ENCODE measurements at places on chromosomes 13 and 19.

DNA sequence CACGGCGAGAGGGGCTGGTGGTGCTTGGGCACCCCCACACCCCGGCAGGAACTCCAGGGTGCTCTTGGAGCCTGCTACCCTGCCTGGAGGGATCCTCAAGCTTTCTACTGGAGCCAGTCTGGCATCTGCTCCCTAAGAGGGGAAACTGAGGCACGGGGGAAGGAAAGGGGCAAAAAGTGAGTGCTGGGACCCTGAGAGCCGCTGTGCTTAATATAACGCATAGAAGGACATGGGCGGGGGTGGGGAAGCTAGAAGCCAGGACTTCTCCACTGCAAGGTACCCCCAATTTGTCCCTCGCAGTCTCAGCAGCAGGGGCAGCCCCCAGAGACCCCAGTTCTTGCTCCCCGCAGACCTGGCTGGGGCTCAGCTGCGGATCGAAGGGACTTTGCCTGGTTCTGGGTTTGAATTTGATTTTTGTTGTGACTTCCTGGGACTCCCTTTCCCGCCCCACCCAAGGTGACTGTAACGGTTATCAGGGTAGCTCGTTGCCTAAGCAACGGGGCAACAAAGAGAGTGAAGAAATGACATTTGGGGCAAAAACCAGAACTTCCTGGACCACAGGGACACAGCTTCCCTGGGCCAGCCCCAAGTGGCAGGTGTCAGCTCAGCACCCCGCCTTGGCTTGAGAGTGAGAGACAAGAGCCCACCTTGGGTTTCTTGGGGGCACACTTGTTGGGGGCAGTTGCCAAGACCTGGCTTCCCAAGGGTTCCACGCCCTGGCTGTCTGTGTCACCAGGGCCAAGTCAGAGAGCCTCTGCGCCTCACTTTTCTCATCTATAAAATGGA, 638 bp downstream of the ADGRE5 start:
- no peak for DNase-seq

DNA sequence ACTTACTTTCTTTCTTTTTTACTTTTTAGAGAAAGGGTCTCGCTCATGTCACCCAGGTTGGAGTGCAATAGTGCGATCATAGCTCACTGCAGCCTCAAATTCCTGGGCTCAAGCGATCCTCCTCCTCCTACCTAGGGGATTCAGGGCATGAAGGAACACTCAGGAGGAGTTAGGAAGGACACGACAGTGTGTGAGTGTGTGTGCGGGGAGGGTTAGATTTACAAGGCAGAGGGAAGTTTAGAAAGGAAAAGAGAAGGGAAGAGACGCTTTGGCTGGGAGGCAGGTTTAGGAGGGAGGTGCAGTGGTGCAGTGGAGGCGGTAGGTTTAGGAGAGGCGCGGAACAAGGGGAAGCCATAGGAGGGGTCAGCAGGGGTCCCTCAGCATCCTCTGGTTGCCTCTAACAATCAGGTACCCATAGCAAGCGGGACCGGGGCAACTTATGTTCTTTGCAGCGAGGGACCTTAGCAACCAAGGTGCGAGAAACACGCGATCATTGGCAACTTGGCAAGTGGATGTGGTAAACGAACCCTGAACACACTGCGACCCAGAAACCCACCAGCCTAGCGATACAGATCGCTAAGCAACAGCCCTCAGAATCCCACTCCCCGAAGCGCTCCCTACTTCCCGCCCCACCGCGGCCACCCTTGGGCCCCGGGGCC, 501 bp downstream of the SIRT2 start:
- DNase-seq = peak; percentile 47

DNA sequence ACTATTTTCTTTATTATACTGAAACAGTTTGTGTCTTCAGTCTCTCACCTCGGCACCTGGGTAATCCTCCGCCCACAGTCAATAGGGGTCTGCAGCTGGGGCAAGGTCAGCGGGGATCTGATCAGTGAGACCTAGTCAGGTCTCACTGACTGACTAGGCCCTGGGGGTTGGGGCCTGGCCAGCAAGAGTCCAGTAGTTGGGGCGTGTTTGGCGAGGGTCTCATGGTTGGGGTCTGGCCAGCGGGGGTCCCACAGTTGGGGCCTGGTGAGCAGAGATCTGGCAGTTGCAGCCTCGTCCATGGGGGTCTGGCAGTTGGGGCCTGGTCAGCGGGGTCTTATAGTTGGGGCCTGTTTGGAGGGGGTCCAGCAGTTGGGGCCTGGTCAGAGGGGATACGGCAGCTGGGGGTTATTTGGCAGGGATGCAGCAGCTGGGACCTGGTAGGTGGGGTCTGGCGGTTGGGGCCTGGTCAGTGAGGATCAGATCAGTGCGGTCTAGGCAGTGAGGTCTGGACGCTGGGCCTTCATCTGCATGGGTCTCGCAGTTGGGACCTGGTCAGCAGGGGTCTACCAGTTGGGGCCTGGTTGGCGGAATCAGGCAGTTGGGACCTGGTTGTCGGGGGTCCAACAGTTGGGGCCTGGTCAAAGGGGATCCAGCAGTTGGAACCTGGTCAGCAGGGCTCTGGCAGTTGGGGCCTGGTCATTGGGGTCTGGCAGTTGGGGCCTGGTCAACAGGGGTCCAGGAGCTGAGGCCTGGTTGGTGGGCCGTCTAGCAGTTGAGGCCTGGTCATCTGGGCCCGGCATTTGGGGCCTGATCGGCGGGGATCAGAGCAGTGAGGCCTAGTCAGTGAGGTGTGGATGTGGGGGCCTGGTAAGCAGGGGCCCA, 61.1 kb upstream of the TPM4 start:
- DNase-seq = no peak

- DNase-seq = no peak
These were observed 4.6 kb downstream of the CBARP start for GRCh38 chr19:1233115-1233667.

GRCh38 chr13:98985591-98985990, 7.7 kb upstream of the DOCK9 start:
- no peak for DNase-seq

GRCh38 chr13:80558074-80558473, 217.1 kb upstream of the SPRY2 start:
- no peak for DNase-seq

DNA sequence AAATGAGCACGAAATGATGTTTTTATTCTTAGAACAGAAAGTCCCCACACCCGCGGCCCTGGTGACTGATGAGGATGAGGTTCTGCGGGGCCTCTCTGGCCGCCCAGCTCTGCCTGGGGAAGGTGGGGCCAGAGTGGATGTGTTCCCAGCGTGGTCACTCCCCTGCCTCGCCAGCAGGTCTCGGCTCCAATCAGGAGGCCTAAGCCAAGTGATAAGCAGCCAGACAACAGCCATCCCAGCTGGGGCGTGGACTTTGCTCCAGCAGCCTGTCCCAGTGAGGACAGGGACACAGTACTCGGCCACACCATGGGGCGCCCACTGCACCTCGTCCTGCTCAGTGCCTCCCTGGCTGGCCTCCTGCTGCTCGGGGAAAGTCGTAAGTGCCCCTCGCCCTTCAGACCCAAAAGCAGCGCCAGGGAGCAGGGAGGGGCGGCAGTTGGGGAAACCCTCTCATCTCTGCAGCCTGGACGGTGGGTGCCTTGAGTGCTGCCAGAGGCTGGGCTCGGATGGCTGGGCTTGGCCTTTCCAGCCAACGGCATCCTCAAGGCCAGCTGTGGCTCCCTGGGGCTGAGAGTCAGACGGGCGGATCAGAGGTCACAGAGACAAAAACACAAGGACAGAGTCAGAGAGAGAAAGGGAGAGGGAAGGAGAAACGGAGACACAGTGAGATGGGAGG, at the start of gene F10:
Gene F10, plus strand, starts transcription at position 250 of the 676 bp plus-strand sequence. Its CDS starts 57 bp downstream, at position 307.
- no peak for DNase-seq

- DNase-seq = peak; percentile 89
These were observed 5.4 kb downstream of the SOX21 start for GRCh38 chr13:94706843-94707399.

DNA sequence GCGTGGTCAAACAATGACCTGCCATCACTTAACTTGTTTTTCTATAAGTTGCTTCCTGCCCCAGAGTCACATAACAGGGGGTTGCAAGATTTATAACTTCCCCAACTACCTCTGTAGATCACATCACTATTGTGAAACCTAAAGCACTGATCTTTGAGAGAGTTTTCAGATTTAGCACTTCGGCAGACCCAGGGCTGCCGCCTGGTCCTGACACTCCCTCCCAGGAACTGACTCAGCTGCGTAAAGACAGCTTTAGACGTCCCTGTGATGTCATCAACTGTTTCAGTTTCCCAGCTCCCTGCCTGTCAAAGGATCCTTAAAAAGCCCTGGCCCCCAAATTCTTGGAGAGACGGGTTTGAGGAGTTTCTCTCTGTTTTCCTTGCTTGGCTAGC, 33.3 kb downstream of the IGFL2 start:
- no peak for DNase-seq

GRCh38 chr13:112072534-112073244, 5.7 kb downstream of the SOX1 start:
- DNase-seq = peak; percentile 56

DNA sequence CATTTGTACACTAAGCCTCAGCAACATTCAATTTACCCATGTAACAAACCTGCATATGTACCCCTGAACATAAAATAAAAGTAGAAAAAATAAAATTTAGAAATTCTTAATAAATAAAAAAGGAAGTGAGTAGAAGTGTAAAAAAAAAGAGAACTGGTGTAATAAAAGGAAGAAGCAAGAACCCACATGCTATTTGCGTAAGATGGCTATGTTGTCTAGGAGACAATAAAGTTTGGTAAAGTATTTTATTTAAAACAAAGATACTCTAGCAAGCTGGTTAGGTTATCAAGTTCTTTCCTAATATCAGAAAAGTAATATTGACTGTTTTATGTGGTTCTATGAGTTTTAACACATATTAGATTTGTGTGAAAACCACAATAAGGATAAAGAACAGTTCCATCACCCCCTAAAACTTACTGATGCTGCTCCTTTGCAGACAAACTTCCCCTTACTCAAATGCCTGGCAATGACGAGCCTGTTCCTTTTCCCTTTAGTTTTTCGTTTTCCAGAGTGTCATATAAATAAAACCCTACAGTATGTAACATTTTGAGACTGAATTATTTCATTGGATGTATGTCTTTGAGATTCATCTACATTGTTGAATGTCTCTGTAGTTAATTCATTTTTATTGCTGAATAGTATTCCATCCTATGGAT, 98.9 kb downstream of the TNFSF13B start:
- no peak for DNase-seq

DNA sequence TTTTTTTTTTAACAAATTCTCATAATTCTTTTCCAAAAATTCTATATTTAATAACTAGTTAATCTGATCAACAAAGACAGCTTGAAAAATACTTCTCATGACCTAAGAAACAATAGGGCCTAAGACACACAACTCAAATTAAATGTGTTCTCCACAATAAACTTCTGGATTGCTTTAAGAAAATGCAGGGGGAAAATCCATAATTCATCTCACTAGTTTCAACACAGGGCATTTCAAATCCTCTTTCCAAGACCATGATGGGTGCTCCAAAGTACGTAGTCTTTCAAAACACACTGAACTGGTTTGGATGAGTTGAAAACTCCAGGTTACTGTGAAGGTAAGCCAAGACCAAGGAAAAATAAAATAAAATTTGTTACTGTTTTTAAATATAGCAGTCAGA, 62.6 kb downstream of the DCLK1 start:
- no peak for DNase-seq

DNA sequence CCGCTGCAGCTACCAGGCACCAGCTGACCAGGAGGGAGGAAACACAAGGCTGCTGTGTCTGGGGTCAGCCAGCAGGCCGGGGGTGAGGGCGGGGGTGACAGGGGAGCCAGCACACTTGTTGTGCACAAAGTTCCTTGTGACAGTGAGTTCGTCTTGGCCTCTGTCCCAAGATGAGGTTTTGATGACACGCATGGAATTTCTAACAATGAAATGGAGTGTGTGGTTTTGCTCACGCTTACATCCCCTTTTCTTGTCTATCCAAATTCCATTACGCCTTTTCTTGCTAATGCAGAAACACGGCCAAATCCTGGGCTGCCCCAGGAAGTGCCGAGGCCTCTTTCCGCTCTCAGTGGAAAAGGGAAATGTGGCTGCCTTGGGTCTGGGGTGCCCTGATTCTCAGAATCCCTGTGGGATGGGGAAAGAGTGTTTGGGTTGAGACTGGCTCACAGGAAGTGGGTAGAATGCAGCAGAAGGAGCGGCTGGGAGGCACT, 73.8 kb downstream of the GADD45B start:
- peak; percentile 92 for DNase-seq

DNA sequence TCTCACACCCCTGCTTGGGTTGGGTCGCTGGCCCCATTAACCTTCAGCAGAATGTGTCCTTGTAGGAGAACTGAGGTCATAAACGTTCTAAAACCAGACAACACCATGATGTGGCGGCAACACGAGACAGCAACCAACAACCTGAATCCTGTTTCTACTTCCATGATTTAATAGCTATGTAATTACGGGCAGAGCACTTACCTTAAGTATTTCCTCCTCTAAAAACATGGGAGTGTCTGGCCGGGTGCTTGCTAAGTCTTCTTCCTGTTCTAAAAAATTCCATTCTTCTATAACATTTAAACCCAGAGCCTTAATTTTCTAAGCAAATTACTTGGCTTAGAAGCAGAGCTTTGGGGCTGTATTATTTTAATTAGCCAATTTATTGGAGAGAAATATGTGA, 33.5 kb upstream of the IRS2 start:
- no peak for DNase-seq

DNA sequence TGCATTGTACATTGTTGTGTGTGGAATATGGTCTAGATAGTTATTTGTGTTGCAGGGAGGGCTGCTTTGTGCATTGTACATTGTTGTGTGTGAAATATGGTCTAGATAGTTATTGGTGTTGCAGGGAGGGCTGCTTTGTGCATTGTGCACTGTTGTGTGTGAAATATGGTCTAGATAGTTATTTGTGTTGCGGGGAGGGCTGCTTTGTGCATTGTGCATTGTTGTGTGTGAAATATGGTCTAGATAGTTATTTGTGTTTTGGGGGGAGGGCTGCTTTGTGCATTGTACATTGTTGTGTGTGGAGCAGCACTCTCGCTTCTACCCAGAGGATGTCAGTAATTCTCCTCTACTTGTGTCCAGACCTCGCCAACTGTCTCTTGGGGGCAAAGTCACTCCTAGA, 36.3 kb upstream of the ZNF835 start:
- peak; percentile 94 for DNase-seq

DNA sequence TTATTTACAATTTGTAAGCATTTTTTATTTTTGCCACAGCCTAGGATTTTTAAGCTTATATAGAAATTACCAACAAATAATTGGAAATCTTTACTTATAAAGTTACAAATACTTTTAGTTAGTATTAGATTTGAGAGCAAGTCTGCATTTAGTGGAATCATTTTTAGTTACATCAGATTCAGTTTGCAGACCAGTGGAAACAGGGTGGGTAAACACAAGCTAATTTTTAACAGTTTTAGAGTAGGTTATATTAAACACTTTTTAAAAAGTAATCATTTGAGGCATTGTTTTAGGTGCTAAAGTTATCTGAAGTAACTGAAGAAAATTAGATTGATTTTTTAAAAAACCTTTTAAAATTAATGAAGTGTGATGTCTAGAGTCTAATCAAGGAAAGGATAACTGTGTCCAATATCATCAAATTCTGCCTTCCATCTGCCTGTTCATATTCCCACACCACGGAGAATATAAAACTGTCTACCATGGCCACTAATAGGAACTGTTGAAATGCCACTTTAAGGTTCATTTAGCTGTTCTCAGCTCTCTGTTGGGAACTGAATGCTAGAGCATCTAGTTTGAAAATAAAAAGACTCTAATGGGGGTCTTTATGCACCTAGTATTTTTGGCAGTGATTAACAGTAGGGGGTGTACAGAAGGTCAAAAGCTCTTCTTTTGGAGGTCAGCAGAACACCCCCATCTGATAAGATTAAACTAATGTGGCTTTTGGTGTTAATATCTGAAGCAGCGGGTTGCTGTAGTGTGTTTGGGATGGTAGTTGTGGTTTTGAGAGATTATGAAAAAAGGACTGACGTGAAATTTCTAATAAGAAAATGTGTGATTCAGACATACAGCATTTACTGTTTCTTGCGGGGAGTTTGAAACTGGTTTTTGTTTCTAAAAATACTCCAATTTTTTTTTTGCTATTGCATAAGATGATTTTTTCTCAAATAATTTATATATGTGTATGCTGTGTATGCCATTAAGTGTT, 66.5 kb downstream of the NDFIP2 start:
- DNase-seq = no peak
